ENCODE measurements at places on chromosomes 11 and 22.

DNA sequence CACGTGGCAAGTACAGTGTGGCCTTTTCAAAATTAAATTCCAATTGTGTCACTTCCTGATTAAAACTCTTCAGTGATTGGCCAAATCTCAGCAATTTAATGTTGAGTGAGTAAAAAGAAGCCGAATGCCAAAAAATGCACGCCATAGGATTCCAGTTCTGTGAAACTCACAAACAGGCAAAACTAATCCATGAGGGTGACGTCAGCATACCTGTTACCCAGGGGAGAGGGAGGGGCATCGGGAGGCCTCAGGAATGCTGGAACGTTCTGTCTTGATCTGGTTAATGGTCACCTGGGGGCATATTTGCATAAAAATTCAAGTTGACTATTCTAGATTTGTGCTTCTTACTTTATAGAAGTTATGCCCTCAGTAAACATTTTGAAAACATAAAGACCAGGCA, 39.9 kb upstream of the RAB1B start:
- DNase-seq = no peak

- no peak for DNase-seq
Observed at GRCh38 chr22:29480512-29481264, 670 bp downstream of the NEFH start.

- peak; percentile 30 for DNase-seq
Observed at GRCh38 chr22:39496131-39496838, 5.8 kb upstream of the MIEF1 start.

DNA sequence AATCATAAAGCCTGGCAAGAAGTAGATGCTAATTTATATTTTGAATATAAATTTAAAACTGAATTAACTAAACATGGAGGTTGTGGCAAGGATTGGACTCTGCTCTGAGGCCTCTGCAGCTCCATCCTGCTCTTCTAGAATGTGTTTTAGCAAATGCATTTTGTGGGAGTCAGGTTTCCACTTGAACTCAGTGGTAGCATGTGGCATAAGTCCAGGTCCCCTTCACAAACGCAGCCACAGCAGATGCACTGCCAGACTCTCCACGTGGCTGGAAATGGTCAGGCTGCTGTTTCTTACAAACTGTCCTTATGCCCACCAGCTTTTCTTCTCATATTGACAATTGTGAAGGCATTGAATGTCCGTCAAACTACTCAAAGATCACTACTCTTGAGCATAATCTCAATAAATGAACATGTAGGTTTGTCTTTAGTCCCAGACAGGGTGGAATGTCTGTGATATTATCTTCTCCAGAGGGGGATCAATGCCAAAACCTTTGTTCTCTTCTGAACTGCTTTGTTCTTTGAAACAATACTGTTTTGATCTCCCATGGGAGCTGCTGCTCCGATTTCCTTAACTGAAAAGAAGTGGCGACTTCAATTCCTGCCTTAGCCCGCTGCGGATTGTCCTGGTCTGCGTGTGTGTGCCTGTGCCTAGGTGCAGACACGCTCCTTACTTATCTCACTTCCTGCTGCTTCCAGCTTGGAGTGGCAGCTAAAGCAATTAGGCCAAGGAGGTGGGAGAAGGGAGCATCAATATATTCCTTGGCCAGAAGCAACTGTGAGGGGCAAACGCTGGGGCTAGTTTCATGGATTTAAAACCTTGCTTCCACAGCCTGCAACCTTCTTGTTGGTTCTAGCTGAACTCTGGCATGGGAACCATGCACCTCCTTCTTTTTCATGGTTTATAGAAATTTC, 24.2 kb downstream of the EIF4G2 start:
- no peak for DNase-seq

DNA sequence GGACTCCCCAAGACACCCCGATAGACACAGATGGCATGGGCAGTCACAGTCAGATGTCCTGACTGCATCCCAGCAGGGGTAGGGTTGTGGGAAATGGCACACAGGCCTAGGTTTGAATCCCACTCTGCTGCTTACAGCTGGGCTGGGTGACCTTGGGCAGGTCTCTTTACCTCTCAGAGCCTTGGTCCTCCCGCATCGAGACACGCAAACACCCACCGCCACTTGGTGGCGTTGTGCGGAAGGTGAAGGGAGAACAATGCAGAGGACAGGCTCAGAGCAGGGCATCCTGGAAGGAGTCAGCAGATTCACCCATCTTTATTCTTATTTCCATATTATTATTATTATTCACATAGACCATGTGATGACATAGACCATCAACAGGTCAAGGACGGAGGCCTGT, 140.5 kb downstream of the MIAT start:
- DNase-seq = no peak

- DNase-seq = no peak
Observed at GRCh38 chr22:47573141-47573540, 810.7 kb downstream of the TBC1D22A start.

DNA sequence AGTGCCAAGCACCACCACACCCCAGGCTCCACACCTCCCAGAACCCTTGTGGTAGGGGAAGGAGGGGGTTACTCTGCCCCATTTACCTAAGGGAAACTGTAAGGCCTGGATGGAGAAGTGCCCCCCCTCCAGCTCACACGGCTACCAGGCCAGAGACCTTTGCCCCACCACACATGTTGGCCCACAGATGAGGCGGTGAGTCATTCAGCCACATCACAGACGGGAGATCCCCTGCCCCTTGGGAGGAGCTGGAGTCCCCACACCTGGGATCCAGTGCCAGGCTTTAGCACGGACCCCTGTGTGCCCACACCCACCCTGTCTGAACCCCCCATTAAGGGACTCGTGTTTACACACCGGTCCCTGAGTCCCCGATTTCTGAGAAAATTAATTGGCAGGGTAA, 24.9 kb downstream of the CDKN1C start:
- no peak for DNase-seq

- DNase-seq = no peak
Observed at GRCh38 chr11:75182664-75183063, 31.8 kb downstream of the SLCO2B1 start.

DNA sequence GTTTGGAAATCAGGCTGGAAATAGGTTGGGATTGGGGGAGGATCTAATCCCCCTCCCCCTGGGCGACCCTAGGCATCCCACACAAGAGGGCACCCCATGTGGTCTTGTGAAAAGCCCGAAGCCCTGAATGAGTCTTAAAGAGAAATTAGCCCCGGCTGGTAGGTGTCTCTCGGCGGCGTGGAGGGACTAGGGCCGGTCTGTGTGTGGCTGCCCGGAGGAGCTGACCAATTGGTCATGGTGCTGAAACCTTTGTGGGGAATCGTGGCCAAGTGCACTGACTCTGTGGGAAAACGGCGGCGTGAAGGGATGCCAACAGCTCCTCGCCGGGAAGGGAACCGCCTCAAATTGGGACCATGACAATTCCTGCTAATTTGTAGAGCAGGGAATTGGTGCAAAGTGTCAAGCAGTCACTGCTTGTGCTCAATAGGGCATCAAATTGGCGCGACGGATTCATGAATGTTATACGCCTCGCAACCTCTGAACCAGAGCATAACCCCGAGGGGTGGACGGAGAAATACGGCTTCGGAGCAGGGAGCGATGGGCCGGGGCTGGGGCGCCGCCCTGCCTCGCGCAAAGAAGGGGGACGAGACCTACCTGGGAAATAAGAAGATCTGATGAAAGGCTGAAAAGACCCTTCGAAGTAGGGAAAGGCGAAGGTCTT, 1.5 kb downstream of the DBX1 start:
- no peak for DNase-seq

DNA sequence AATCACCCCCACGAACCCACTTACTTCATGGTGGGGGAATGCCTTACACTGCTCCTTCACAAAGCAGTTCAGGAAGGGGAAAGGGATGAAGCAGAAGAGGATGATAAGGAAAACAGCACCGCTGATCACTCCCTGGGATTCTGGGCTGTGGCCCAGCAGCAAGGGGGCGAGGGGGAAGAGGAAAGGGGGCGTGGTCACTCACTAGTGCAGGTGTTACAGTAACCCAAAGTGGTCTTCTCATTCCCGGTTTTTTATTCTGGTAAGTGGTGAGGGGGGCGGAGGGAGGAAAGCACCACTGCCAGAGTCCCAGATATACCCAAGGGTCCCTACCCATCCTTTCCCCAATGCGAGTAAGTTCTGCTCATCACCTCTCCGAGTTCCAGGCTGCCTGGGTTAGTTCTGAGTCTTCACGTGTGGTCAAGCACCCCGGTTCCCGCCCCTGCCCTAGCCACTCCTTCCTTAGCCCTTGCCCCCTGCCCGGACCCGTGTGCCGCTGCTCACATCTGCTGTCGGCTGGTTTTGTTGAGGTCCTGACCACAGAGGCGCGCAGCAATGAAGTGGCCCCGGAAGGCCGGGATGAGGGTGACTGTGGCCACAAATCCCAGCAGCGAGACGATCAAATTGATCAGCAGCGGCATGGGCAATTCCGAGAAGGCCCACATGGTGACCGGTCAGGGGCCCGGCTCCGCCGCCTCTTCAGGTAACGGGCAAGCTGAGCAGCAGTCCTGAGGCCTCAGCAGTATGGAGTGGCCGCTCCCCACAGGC, 477 bp downstream of the DPAGT1 start:
- no peak for DNase-seq

GRCh38 chr11:88508759-88509581, 171.4 kb upstream of the CTSC start:
- DNase-seq = peak; percentile 4
